ENCODE measurements at places on chromosomes 5 and 9.

- no peak for DNase-seq
Measured at GRCh38 chr9:127847178-127847510, 7.3 kb downstream of the ENG start.

GRCh38 chr5:166725593-166725992 is 1565.9 kb upstream of the WWC1 start:
- DNase-seq = no peak

DNA sequence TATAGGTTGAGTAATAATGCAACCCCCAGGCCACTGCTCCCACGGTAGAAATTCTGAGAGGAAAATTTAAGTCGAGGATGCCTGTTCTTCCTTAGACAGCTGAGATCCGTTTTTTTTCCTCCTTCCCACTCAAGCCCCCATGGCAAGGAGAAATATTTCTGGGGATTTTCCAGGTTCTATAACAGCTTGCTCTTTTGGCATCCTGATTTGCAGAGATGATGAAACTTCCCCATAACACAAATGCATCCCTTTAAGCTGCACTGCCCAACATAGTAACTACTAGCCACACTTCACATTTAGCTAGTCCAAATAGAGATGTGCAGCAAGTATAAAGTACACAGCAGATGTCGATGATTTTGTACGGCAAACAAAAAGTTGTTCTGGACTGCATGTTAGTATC is 32.5 kb upstream of the GNA14 start:
- DNase-seq = no peak

- no peak for DNase-seq
Measured at GRCh38 chr5:1399737-1400136, 45.5 kb downstream of the SLC6A3 start.

GRCh38 chr5:3657364-3658022 is 61.9 kb downstream of the IRX1 start:
- no peak for DNase-seq

- no peak for DNase-seq
Measured at GRCh38 chr9:68974431-68974830, 39.5 kb downstream of the PRKACG start.

- DNase-seq = peak; percentile 56
Measured at GRCh38 chr5:133457439-133458355, 154.6 kb downstream of the FSTL4 start.

DNA sequence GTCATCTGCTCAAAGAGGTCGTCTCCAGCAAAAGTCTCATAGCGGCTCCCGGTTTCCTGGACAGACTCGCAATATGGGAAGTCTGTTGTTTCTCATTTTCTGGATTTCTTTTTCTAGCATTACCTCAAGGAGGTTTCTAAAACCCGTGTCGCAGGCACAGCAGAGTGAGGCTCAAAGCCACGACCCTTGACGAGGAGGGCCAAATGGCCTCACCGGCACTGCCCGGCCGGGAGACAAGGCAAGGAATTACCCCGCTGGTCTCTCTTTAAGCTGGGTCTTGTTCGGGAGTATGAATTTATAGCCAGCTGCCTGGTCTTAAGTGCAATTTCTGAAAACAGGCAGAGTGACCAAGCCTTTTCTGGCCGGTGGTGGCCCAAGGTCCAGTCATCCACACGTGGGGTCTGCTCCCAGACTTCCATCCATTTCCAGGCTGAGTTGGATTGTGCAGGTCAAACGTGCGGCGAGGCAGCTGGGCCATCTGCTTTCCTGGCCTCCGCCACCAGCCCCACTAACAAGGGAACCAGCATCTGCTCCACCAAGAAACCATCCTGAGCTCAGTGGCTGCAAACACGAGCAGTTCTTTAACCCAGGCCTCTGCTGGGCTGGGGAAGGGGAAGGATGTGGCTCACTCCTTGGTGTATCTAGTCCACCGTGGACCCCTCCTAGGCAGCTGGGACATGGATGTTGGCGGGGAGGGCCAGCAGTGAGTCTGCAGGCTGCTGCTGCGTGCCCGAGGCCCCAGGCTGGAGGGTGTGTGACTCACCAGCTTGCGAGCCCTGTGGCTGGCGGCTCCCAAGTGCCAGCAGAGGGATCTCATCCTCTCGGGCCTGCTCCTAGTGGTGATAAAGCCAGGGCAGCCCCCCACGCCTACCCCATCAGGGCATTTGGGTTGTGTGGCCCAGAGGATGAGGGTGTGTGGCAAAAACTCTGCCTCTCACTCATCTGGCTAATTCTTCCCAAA is 55.6 kb upstream of the COL5A1 start:
- DNase-seq = peak; percentile 33

- no peak for DNase-seq
Measured at GRCh38 chr9:133684121-133684935, 48.2 kb downstream of the DBH start.

DNA sequence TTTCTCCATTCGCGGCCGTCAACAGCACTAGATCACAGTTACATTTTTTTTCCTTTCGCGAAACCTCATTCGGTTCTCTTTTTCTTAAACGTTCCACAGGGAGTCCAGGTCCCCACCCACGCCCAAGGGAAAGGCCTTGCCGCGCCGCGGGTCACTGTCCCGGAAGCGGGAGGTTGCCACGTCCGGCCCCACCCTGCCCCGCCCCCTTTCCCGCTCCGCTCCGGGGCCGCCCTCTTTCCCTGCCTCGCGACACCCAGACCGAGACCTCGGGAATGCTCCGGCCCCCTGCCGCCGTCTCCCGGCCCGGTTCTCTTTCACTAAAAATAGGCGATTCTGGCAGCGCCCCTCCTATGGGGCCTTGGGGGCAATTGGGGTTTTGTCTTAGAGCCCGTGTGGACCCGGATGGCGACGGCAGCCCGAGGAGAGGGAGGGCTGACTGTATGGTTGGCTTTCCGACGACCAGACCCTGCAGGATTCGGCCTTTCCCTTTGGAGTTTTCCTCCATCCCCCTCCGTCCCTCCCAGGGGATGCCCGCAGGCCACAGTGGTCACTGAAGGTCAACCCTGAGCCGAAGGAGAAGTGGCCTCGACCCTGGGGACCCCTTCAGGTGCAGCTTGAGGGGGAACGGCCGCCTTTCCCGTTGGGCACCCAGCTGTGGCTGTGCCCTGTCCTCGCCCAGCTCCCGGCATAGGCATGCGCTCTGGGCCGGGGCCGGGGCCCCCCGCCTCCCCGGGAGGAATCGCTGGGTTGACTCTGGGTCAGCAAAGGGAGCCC is 2.8 kb upstream of the RACK1 start:
- DNase-seq = peak; percentile 94

GRCh38 chr5:17292434-17293015 is 75.1 kb downstream of the BASP1 start:
- DNase-seq = no peak

All from hematopoietic multipotent progenitor cell treated with erythropoietin and hydrocortisone succinate and interleukin-3 and kit ligand, for 4 days (in vitro differentiated cells).